ENCODE measurements at places on chromosomes 5 and 9.

- DNase-seq, result no peak
Measured at GRCh38 chr5:67222243-67223025, 25.8 kb upstream of the CD180 start.

DNA sequence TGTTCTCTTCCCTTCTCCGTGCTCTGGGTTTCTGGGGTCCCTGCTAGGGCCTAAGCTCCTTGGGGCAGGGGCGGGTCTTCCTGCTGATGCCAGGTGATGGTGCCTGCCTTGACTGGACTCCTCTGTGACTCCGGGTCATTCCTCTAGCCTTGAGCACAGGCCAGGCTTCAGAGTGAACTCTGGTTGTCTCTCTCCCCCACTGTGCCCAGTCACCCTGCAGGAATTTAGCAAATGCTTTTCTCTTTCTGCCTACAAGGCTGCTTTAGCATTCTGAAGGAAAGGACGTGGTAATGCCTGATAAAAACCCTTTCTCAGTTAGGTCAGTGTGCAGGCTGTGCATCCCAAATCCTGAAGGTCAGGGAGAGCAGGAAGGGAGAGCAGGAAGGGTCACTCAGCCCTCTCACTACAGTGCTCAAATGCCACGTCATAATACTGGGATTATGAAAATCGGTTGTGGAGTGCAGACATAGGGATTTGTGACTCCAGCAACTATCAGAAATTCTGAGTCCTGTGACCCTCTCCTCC, 2.7 kb downstream of the CXCL14 start:
- DNase-seq, result no peak

DNA sequence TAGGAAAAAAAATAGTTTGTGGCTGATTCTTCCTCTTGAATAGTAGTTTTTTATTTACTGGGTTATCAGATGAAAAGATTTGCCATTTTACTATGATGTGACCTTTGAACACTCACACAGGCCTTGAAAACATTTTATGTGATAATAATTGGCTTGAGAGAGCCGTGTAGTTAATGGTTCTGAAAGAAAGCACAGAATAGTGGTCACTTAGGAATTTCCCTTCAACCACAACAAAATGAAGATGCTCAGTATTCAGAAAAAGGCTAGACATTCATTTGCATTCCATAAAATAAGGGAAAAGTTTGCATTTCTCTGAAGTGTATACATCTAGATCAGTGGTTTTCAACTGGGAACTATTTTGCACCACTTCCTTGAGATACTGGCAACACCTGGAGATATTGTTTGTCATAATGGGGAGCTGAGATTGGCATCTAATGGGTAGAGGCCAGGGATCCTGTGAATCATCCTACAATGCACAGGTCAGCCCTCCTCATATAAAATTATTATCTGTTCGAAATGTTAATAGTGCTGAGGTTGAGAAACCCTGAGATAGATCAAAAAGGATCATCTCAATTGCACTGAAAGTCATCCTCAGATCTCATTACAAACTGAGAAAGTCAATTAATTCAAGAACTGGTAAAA, 446.4 kb upstream of the CCNG1 start:
- DNase-seq, result no peak

DNA sequence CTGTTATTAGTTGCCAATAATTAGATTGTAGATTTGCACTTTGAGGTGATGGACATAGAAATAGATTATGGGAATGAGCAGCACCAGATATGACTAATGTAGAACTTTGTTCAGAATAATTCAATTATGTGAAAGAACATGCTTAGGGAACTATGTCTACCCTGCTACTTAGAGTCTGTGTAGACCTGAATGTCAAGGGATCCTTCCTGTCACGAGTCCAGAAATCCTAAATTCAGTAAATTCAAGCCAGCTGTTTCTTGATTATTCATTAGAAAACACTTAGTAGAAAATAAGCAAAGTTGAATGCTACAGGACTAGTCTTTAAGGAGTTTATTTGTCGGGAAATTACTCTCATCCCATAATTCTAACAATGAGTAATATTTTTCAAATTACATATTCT, 887.3 kb upstream of the SEMA6A start:
- DNase-seq, result no peak

DNA sequence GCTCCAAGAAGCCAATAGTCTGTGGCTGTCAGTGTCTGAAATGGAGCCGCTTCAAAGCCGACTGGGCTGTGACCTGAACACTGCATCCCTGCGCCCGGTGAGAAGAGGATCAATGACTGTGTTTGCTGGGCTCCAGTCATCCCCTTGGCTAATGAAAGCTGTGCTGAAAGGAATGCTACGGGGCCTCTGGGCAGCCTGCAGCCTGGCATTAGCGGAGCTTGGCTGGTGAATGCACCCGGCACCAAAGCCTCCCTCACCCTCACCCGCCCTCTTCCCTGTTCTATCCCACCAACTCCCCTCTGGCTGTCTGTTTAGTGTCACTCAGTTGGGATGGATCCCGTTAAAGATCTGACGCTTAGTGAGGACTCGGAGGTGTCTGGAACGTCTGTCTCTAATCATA, 355.3 kb downstream of the BNC2 start:
- DNase-seq, result no peak

DNA sequence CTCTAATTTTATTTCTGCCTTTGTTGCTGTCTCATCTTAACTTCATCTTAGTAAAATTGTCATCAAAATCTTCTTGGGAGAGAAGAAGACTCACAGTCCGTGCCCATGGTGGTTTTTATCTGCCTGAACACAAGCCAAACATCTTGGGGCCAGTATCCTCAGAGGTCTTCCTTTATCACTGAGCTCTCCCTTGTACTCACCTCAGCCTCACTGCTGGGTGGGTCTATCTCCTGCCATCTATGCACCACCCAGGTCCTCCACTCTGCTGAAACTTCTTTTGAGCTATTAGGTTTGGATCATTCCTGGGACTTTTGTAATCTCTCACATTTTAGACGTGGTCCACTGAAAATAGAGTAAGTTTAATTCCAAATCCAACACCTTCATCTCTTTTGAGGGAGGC, 116.3 kb upstream of the EPB41L4A start:
- no peak for DNase-seq

- DNase-seq, result no peak
Measured at GRCh38 chr5:143057580-143057999, 287.4 kb downstream of the ARHGAP26 start.

DNA sequence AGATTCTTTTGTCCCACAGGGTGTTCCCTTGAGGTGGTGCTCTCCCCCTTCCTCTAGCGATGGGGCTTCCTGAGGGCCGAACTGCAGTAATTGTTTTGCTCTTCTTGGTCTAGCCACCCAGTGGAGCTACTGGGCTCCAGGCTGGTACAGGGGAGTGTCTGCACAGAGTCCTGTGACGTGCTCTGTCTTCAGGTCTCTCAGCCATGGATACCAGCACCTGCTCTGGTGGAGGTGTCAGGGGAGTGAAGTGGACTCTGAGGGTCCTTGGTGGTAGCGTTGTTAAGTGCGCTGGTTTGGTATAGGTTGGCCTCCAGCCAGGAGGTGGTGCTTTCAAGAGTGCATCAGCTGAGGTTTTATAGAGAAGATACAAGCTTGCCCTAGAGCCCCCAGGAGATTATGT, 20.4 kb upstream of the CEP72 start:
- no peak for DNase-seq

Measured in HepG2 (cell line).